ENCODE measurements at places on chromosomes 11 and 22.

DNA sequence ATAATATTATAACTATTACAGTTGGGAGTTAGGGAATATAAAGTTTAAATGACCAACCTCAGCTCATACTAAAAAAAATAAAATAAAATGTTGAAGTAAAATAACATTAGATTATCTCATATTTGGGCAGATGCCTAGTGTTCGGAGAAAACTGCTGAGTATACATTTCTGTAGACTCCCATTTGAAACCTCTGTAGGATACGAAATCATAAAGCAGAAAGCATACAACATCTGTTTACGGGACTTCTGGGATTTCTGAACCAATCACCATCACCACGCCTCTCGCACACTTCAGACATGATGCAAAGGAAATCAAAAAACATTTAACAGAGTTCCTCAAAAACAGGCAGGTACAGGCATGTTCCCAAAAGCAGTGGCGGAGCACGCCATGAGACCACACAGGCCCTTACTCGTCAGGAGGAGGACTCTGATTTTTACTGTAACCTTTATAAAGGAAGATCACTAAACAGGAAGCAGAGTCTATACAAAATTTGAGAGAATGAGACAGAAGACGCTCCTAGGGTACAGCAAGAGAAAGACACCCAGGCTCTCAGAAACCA, 8.6 kb downstream of the ZNF195 start:
- DNase-seq: no peak

GRCh38 chr22:48883211-48883960, 944.3 kb downstream of the BRD1 start:
- DNase-seq: no peak

DNA sequence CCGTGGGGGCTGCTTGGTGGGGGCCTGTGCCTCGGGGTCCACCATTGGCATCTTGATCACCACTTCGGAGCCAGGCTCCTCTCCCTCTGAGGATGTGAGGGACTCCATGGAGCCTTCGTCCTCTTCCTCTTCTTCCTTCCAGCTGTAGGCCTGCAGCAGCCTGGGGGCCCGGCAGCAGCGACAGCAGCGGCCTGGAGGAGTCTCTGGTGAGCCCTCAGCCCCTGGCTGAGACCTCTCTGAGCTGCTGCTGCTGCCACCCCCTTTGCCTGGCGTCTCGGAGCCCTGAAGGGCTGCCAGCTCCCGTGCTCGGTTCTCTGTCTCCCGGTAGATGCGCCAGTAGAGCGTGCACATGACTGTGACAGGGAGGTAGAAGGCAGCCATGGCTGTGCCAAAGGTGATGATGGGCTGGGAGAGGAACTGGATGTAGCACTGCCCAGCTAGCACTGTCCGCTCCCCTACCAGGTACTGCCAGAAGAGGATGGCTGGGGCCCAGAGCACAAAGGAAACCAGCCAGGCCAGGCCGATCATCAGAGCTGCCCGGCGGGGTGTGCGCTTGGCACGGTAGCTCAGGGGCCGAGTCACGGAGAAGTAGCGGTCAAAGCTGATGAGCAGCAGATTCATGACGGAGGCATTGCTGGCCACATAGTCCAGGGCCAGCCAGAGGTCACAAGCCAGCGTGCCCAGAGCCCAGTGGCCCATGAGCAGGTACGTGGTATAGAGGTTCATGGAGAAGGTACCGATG, 10.9 kb downstream of the CHRM1 start:
- DNase-seq: no peak

DNA sequence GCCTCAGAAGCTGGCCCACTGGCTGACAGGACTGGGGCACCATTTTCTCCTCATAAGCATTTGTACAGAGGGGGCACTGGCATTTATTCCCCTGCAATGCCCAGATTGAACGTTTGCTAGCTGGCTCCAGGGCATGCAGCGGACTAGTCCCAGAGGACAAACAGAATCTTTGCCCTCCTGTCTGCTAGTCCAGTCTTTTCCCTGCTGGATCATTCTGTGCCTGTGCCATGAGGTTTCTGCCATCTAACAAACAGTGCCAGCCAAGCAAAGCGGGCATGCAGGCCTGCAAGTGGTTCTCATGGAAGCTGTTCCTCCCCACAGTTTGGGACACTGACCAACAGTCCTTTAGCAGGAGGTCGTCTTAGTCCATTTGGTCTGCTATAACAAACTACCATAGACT, 53.4 kb downstream of the KCNJ1 start:
- DNase-seq: no peak

- DNase-seq: no peak
These were observed 60.9 kb upstream of the USP47 start for GRCh38 chr11:11780858-11781257.

DNA sequence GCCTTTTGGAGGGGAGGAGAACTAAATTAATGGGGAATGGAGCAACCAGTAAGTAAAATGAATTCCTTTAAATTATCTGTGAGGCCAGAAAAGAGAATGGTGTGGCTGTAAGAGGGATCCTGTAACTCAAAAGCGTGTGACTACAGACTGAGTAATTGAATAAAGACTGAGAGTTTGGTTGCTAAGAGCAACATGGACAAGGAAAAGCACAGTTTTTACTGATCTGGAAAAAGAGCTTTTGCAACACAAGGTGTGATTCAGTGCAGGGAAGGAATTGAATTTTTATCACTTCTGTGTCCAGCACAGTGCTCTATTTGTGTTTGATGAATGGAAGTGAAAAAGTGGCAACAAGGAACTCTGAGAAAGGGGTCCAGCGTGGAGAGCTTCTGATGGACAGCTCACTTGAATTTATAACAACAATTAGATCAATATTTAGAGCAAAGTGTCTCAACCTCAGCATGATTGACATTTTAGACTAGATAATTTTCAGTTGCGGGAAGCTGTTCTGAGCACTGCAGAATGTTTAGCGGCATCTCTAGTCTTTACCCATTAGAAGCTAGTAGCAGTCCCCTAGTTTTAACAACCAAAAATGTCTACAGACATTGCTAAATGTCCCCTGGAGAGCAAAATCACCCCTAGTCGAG, 202.8 kb upstream of the BDNF start:
- no peak for DNase-seq

DNA sequence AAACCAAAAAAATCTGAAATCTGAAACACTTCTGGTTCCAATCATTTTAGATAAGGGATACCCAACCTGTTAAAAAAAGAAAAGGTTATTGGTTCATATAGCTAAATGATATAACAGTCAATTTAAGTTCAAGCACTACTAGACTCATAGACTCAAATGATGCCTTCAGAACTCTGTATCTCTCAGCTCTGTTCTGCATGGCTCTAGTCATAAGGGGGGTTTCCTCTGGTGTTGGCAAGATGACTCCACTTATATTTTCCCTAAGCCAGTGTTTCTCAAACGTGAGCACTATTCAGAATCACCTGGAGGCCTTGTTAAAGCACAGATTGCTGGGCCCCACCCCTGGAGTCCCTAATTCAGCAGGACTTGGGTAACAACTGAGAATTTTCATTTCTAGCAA, 11.5 kb upstream of the RRAS2 start:
- no peak for DNase-seq

- DNase-seq: no peak
These were observed 14.5 kb upstream of the POGLUT3 start for GRCh38 chr11:108512708-108513107.

DNA sequence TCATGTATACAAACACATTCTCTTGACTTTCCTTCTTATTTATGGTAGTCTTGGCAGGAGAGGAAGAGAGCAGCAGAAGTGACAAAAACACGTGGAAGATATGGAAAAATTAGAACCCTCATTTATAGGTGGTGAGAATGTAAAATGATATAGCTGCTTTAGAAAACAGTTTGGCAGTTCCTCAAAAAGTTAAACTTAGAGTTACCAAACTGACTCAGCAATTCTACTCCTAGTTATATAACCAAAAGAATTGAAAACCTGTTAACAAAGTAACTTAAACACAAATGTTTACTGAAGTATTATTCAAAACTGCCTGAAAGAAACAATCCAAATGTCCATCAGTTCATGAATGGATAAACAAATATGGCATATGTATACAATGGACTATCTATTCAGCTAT, 16.8 kb downstream of the NUCB2 start:
- no peak for DNase-seq

DNA sequence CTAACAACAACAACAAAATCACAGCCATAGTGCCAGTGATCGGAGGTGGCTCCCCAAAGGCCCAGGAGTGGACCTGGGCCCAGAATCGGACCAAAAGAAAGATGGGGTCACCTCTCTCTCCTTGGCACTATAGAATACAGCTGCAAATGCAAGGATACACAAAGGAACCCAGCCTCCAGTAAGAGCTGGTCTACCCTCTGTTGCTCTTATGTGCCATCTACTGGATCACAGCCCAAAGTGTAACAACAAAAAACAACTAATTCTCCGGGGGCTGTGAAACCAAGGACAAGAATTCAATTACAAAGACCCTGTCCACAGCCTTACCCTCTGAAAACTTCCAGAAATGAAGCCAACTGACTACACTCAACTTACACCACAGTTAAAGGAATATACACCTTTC, 21.6 kb downstream of the OR8G5 start:
- DNase-seq: no peak

DNA sequence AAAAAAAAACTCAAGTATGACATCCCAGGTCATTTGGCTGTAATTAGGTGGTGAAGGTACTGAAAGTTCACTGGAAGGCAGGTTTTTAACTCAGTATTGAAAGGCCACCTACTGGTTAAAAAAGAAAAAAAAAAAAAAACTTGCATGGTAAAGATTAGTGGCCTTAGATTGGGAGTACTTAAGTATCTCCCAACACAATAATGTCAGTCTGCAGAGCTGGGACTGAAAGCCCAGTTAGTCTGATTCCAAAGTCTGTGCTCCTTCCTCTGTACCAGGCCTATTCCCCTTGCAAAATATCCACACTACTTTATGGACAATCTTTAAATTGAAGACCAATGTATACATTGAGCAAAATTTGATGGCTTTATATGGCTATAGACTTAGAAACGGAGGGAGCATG, 85.5 kb downstream of the NOX4 start:
- no peak for DNase-seq

GRCh38 chr22:33006220-33006954, 51.8 kb downstream of the SYN3 start:
- no peak for DNase-seq

GRCh38 chr11:68214173-68215086, 1.3 kb upstream of the KMT5B start:
- peak; percentile 12 for DNase-seq

DNA sequence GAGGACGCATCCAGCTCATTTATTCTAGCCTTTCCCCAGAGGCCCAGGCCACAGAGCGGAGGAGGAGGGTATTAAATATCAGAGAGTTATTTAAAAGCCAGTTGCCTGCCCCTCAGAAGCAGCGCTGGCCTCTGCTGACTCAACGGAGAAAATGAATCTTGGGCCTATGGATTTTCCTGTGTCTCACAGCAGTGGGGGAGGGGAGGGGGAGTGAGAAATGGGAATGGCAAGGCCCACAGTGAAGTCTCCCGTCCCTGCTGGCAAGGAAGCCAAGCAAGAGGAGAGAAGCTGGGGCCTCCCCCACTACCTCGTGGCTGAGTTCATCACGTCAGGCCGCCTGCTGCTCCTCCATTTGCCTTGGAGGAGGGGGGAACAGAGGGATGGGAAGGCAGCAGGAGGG, 4.5 kb upstream of the TPBGL start:
- DNase-seq: no peak

DNA sequence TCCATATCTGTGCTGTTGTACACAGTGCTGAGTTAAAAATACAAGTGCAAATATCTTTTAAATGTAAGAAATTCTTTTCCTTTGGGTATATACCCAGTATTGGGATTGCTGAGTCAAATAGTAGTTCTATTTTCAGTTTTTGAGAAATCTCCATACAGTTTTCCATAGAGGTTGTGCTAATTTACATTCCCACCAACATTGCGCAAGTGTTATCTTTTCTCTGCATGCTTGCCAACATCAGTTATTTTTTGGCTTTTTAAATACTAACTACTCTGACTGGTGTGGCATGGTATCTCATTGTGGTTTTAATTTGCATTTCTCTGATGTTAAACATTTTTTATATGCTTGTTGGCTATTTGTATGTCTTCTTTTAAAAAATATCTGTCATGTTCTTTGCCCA, 6.5 kb downstream of the OR52E8 start:
- no peak for DNase-seq

GRCh38 chr11:16603245-16603644, 135.2 kb upstream of the C11orf58 start:
- DNase-seq: no peak

- DNase-seq: no peak
These were observed 52.1 kb downstream of the ALG9 start for GRCh38 chr11:111819161-111819828.

GRCh38 chr11:1931341-1932104, 12.0 kb downstream of the TNNT3 start:
- no peak for DNase-seq

DNA sequence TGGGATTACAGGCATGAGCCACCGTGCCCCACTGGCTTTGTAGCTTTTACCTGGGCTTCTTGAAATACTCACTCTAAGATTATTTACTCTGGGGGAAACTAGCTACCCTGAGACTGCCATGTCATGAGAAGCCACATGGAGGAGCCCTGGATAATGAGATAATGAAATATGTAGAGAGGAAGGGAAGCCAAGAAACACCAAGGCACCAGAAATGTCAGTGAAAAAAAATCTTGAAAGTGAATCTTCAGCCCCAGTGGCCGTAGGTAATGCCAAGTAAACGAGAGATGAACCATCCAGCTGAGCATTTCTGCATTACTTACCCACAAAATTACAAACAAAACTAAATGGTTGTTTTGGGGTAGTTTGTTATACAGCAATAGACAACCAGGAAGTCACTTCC, 125.6 kb downstream of the APIP start:
- DNase-seq: no peak

- no peak for DNase-seq
These were observed 33.2 kb downstream of the BTBD10 start for GRCh38 chr11:13429836-13430235.

DNA sequence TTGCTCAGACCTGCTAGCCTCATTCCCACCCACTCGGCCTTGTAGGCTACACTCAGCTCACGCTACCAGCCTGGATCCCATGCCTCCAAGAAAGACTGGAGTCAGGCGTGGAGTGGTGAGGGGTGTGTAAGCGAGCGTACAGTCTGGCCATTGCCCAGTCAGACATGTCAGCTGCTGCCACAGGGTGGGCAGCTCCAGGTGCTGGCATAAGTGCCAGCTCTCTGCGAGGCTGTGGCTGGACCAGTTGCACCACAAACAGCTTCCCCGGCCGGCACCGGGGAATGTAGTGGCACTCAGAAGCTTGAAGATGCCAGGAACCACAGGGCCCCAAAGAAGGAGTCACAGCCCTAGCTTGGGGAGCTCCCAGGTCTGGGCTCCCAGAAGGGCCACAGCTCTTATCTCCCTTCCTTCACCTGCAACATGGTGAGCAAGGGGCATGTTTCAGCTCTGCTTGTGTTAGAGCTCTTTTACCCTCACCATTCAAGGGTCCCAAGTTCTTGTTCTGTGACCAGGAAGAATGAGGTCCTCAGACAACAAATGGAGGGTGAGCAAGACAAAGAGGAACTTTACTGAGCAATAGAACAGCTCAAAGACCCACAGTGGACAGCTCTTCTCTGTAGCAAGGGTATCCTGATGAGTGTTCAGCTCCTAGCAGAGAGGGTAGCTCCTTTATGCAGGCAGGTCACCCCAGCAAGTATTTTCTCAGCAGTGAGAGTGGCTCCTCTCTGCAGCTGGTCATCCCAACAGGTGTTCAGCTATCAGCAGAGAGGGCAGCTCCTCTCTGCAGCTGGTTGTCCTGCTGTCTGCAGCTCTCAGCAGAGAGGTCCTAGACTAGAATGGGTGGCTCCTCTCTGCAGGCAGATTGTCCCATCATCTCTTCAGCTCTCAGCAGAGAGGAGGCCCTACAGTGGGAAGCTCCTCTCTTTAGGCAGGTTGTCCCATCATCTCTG, 6.0 kb downstream of the SBF2 start:
- DNase-seq: no peak

Measured in nucleus accumbens (tissue), 56 donors.